ENCODE measurements at places on chromosomes 3 and 15.

- no peak for DNase-seq
Measured at GRCh38 chr15:51155891-51156290, 61.2 kb upstream of the TNFAIP8L3 start.

DNA sequence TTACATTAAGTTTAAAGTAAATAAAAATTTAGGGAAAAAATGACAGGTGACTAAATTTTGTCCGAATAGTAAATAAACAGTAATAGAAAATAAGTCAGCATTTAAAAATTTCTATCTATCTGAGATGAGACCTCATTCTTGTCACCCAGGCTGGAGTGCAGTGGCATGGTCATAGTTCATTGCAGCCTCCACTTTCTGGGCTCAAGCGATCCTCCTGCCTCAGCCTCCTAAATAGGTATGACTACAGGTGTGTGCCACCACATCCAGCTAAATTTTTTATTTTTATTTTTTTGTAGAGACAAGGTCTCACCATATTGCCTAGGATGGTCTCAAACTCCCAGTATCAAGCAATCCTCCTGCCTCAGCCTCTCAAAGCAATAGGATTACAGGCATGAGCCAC lies 7.8 kb downstream of the KPNA4 start:
- DNase-seq = no peak

DNA sequence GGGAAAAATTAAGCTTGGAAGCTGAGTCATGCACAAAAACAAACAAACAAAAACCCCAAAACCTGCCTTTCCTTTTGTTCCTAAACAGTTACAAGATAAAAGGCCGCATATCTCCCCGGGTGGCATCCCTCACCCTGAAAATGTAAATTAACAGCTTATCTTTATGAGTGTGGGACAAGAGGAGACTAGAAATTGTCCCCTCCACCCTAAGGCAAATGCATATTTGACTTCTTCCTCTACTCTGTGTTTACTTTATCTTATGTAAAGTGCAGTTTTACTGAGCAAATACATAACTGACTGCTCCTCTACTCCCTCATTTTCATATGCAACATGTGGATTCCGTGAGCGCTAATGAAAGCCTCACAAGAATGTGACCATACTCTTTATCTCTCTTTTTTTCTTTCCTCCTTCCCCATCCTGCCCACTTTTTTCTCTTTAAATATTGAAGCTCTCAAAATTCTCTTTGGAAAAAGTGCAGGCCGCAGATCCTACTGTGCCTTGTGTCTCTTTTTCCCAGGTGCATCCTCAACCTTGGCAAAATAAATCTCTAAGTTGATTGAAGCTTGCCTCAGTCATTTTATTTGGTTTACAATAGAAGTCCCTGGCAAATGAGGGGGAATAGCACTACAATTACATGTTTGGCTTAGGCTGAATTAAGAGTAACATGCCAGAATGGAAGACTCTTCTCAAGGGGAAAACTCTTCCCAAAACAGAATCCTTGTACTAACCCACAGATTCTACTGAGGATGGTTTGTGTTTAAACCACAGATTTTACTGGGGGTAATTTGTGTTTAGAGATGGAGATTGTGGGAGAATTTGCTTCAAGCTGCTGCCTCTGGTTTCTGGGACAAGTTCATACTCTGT lies 72.7 kb upstream of the WDR72 start:
- no peak for DNase-seq

- DNase-seq = peak; percentile 24
Measured at GRCh38 chr3:149955449-149955848, 15.2 kb downstream of the PFN2 start.

- DNase-seq = no peak
Measured at GRCh38 chr3:122589297-122589696, 11.8 kb downstream of the PARP15 start.

GRCh38 chr15:65354835-65355172 lies 23.0 kb downstream of the IGDCC3 start:
- peak; percentile 22 for DNase-seq

GRCh38 chr15:27222479-27222878 lies 251.5 kb downstream of the GABRG3 start:
- no peak for DNase-seq

GRCh38 chr15:25186411-25186810 lies 231.6 kb downstream of the SNRPN start:
- DNase-seq = no peak

DNA sequence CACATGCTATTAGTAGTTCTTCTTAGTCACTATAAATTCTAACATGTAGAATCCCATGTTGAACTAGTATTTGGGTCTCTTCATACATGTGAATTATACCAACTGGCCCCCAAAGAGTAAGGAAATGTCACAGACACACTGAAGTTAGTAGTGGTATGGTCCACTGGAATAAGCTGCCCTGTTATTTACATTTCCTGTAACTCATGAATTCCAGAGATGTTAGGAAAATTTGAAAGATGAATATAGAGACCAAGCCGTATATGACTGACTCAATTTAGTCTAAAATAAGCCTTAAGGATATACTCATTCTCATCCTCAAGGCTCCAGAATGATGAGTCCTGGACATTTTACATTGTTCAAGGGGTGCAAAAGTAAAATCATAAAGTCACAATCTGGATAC lies 81.2 kb downstream of the FBXL22 start:
- no peak for DNase-seq

- DNase-seq = no peak
Measured at GRCh38 chr3:36373084-36373483, 7.2 kb upstream of the STAC start.

GRCh38 chr3:34742151-34742550 lies 897.2 kb upstream of the ARPP21 start:
- no peak for DNase-seq

GRCh38 chr3:47930979-47931378 lies 85.2 kb downstream of the MAP4 start:
- no peak for DNase-seq

DNA sequence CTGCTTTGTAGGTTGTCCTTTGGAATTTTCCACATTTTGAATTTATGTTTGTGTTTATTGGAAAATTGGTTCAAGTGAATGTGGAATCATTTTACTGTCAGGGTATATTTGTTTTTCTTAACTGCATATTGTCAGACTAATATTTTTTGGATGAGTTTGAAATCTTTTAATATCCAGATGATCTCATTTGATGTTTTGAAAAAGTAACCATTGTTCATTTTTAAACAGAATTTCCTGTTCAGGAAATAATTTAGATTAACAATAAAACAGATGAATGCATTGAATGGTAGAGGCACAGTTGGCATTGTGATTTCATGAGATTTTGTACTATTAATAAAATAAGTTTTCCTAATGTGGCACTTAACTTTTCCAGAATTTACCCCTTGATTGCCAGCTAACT lies 15.5 kb downstream of the TRAK1 start:
- no peak for DNase-seq

GRCh38 chr3:67790043-67790442 lies 135.6 kb upstream of the SUCLG2 start:
- peak; percentile 2 for DNase-seq
